Activated CD8-positive, alpha-beta memory T cell treated with anti-CD3 and anti-CD28 coated beads for 1 hour (primary cell): ENCODE measurements at places on chromosomes 12 and 14.

DNA sequence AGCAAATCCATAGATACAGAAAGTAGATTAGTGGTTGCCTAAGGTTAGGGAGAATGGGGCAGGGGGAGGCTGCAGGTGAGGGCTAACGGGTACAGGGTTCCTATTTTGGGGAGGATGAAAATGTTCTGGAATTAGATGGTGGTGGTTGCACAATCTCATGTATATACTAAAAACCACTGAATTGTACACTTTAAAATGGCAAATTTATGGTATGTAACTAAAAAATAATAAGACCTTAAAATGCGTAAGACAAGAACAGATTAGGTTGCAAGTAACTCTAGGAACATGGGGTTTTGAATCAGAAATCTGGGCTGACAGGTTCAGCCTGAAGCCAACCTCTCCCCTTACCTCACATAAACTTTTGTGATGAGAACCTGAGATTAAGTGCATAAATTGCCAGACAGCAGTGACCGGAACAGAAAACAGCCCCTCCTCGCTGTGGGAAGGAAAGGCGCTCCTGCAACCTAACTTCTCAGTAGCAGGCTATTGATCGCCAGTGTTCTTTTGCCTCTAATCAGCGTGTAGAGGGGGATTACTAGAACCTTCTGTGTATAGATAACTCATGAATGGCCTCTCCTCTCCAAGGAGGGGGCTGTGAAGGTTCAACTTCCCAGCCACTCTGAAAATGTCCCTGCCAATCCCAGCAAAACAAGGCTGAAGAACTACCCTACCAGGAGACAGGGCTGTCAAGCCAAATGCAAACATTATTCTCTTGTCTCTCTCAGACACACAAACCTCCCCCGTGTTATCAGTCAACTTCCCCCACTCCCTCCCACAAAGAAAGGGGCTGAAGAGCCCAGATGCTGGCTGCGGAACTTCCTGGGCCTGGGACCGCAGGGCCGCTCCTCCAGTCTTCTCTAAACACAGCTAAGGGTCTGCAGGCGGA lies 1.9 kb downstream of the SSH1 start:
- DNase-seq, result no peak

DNA sequence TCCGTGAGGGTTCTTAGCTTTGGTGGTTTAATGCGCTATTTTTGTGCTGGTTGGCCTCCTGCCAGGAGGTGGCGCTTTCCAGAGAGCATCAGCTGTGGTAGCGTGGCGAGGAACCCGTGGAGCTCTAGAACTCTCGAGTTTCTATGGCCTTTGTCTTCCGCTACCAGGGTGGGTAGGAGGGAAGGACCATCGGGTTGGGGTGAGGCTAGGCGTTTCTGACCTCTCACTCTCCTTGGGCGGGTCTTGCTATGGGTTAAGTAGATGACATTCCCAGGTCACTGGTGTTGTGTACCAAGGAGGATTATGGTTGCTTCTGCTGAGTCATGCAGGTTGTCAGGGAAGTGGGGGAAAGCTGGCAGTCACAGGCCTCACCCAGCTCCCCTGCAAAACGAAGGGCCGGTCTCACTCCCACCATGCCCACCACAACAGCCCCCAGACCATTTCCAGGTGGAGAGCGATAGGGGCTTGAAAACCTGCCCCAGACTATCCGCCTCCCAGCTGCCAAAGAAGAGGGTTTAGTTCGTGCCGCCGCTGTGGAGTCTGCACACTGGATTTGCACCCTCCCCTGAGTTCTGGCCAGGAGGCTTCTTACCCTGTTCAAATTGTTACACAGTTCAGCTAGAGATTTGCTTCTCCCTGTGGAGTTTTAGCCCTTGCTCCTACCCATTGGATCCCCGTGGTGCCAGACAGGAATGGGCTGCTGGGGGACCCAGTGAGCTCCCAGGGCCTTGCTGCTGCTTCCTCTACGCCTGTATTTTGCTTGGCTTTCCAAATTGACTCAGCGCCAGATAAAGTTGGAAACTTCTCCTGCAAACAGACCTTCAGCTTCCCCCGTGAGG lies 21.9 kb downstream of the RNFT2 start:
- DNase-seq, result no peak

DNA sequence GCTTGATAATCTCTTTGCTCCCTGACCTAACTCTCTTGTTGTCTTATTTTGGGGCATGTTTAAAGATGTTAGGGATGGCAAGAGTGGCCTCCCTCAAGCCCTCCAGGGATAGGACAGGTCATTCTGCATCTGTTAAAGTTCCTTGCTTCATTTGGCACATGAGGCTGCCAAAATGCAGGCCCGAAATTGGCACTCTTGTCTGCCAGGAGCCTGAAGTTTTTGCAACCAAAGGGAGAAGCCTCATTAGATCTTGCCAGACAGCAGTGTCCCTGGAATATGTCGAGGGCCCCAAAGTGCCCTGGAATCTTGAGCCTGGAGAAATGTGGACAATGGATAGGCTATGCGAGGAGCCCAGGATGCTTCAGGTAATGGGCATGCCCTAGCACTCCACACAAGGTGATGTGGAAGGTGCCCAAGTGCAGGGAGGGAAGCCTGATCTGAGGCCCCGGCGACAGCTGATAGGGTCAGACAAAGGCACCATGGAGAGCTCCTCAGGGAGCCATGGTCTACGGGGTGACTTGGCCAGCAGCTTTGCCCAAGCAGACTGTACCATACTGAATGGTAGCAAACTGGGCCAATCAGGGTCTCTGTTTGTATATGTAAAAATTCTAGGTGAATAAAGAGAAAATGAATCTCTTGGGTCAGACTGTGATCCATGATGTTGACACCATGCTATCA lies 173.0 kb upstream of the WSCD2 start:
- no peak for DNase-seq

DNA sequence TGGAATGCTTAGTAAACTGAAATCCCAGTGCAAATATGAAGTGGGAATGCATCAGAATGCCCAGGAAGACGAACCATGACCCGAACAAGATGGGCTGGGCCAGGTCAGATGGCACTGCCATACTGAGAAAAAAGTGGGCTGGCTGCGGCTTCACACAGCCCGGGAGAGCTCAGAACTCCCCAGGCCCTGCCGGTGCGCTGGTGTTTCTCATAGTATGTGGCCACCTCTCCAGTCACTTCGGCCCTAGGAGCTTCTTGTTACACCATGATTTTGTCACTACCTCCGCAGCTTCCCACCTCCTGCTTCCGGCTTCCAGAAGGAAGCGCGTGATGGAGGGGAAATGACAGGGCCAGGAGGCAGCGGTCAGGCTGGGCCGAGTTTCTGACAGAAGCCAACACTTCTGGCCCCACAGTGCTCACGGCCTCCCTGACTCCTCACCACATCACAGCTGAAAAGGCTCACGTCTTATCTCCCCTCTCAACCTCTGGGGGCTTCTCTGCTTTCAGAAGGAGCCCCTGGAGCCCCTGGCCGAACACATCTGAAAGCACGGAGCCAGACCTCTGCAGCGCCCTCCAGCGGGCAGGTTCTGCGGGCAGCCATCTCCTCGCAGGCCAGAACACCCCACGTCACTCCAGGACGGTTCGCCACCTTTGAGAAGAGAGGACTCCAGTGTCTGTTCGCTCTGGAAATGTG lies 30.7 kb downstream of the DAD1 start:
- peak; percentile 54 for DNase-seq

DNA sequence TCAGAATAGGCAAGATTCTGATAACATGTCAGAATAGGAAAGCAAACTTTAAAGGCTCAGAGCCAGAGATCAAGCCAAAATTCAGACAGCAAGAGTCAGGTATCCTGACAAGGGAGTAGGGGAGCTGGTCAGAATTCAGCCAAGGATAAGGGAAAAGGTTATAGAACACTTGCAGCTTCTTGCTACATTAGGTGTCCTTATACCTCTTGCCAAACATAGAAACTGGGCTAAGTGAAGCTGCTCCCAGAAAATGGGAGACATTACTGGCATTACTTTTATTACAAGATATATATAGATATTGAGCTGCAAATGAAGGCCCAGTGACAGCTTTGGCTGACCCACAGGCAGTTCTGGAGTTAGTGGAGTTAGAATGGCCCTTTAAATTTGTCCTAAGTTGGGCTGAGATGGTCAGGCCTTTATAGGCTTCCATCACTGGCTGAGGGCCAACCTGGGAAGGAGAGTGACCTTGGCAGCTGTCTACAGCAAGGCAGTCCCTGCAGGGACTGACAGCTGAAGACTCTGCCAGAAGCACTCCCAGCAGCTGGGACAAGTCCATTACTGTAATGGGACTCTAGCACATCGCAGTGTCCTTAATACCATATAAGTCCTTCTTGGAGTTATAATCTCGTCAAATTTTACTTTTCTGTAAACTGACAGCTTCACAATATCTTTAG lies 83.0 kb downstream of the LRRC9 start:
- DNase-seq, result no peak

- no peak for DNase-seq
Observed at GRCh38 chr14:81523016-81523415, 10.6 kb downstream of the SEL1L start.

GRCh38 chr12:81797100-81797499 lies 38.0 kb upstream of the PPFIA2 start:
- no peak for DNase-seq

DNA sequence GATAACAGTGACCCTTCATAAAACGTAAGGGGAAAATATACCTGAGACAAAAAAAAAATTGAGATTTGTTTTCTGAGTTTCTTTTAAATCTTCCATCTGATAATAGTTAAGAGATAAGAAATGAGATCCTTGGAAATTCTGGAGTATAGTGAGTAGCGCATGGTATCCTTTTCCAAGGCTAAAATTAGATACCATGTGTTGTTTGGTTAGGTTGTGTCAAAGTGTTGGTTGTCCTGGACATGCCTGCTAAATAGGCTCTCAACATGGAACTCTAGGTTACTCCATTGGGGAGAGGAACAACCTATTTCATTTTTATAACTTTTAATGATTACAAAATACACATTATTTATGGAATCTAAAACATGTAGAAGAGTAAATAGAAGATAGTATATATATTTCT lies 14.8 kb downstream of the PYGL start:
- DNase-seq, result no peak

- no peak for DNase-seq
Observed at GRCh38 chr14:73403181-73403752, 55.1 kb downstream of the NUMB start.

GRCh38 chr14:75273272-75274049 lies 5.2 kb upstream of the FOS start:
- DNase-seq, result no peak

DNA sequence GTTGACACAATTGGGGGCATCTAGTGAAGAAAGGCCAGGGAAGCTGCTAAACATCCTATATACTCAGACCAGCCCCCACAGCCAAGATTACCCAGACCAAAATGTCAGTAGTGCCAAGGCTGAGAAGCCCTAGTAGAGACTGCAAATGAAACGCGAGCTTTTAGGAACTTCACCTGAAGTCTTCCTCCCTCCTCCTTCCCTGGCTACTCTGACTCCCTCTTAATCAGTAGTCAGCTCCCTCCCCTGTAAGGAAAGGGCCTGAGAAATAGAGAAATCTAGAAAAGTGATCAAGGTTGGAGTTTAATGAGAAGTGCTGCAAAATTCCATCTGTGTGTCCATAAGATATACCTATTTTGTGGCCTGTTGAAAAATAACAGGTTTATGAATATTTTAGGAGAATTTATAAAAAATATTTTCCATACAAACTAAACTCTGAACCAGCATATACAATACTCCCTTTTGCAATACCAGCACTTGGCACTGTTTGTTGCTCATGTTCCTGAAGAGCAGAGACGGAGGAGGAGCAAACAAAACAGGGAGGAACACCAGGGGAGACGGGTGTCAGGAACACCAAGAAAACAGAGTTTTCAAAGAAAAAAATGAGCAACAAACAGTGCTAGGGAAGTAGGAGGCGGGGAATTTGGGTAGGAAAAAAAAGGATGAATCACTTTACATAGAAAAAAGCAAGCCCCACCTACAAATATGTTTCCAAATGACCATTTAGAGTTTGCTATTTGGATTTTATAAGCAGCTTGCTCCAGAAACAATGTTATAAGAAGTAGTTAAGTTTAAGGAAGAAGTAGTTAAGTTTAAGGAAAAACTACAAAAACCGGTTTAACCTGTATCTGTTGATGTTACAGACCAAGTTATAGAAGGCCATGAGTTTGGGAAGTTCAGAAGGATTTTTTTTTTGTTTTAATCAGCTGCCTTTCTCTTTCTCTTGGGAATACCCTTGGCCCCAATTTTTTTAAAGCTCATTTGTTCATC lies 282.1 kb upstream of the GRIP1 start:
- DNase-seq, result no peak

GRCh38 chr12:107349008-107349747 lies 255.8 kb upstream of the CRY1 start:
- no peak for DNase-seq

DNA sequence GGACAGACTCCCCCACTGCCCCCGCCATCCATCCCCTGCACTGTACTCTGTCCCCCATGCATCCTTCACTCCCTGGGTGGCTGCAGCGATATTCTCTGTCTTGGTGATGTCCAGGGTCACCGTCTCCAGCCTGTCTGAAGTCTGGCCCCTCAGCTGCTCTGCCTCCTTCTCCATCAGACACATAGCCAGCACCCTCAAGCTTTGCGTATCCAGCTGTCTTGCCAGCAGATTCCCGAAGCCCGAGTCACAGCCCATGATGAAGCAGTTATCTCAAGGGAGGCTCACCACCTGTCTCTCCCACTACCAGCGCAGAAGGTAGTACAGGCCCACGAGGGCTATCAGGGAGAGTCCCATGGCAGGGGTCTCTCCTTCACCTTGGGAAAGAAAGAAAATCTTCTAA lies 77.8 kb downstream of the HSD17B6 start:
- no peak for DNase-seq

- no peak for DNase-seq
Observed at GRCh38 chr14:77158175-77158881, 16.7 kb upstream of the ZDHHC22 start.

- DNase-seq, result no peak
Observed at GRCh38 chr12:104687823-104688573, 231.2 kb downstream of the CHST11 start.

GRCh38 chr14:99566009-99566389 lies 38.0 kb downstream of the CCDC85C start:
- DNase-seq, result no peak

GRCh38 chr14:21084998-21085853 lies 13.2 kb downstream of the ZNF219 start:
- DNase-seq, result no peak

DNA sequence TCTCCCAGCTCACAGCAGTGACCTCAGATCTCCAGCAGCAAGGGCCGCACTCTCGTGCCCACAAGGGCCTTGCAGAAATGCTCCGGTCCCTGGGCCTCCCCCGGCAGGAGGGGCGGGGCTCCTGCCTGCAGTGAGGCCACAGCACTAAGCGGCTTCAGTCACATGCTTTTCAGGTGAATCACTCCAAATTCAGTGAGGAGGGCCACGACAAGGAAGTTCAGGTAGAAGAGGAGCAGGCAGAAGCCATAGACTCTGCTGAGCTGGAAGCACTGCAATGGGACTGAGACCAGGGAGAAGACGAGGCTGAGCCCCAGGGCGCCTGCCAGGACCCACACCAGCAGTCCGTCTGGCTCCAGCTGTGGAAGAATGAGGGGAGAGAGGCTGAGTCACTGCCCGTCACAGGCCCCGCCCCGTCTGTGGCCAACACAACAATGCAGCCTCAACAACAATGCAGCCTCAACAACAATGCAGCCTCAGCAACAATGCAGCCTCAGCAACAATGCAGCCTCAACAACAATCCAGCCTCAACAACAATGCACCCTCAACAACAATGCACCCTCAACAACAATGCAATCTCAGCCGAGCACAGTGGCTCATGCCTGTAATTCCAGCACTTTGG lies 35.2 kb downstream of the SLC8B1 start:
- no peak for DNase-seq

GRCh38 chr14:63956326-63956725 lies 103.5 kb downstream of the SYNE2 start:
- no peak for DNase-seq
